SW 1271 (cell line): ENCODE measurements at places on chromosomes 3 and 15.

GRCh38 chr15:56719021-56719612 is 14.2 kb downstream of the ZNF280D start:
- DNase-seq = no peak

- no peak for DNase-seq
These were observed 236.5 kb downstream of the SQOR start for GRCh38 chr15:45871121-45871855.

GRCh38 chr3:37703626-37704025 is 158.1 kb upstream of the CTDSPL start:
- DNase-seq = no peak

DNA sequence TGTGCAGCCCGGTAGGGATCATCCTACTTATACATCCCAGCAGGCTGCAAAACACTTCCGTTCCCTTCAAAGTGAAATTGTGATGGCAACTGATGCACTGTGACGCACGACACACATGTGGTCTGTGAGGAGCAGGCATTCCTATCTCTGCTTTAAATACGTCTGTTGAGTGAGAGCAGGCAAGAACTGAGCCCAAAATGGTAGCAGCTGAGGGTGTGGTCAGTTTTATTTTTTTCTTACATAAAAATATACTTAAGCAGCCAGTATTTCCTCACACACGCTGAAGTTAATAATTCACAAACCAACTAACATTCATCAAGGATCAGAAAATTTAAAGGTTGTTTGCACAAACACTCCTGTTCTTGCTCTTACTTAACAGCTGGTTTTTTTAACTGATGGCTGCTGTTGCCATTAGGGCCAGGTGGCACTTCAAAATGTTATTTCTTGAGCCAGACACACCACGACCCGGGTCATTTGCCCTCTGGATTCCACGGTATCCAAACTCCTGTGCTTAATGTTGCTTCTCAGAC is 23.9 kb downstream of the LRIG1 start:
- DNase-seq = no peak
